ENCODE measurements at places on chromosomes 2 and 18.
A peak's percentile ranks its signal among the peaks of the same experiment; 100 is the strongest.

GRCh38 chr2:84204995-84205394, 254.1 kb downstream of the SUCLG1 start:
- DNase-seq, result no peak

DNA sequence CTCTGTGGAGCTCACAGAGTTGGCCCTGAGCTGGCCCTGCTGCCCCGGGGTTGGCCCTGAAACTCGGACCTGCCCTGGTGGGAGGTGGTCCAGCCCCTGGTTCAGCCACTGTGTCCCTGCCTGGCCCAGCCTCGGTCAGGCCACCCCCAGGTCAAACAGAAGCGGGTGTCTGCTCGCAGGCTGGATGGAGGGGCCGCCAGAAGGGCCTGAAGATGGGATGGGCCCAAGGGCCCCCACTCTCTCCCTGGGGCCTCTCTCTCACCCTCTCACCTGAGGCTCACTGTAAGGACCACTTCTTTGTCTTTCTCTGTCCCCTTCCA, 25.1 kb upstream of the B3GNT7 start:
- no peak for DNase-seq

DNA sequence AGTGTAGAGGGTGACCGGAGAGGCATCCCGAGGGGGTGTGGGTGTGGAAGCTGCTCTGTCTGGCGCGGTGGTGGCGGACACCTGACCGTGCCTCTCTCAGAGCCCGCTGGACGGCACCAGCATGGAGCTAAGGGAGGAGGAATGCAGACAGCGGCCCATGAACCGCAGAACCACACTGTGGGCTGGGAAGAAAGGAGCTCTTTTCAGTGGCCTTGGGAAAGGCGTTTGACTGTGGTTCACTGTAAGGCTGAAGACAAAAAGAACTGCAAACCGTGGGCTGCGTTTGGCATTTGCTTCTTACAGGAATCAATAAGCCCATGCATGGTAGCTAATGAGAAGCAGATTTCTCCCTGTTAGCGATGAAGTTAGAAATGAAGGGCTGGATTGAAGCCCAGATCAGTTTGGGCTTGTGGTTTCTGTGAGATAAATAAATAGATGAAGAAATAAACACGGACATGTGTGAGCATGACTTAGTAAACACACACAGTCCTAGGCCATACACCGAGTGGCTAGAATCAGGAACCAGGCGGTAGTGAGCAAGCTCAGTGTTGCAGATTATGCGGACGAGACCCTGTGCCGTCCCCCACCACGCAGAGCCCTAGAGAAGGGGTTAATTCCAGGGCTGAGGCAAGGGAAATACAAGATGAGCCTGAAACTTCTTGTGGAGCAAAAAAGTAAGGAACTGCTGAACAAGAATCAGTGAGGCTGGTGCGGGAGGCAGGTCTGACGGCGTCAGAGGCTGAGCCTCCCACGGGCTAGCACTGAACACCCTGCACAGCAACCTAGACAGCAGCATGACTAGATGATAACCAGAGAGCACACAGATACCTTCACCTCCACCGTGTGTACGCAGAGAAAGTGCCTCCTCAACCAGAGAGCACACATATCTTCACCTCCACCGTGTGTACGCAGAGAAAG, 29.3 kb upstream of the NFATC1 start:
- no peak for DNase-seq

DNA sequence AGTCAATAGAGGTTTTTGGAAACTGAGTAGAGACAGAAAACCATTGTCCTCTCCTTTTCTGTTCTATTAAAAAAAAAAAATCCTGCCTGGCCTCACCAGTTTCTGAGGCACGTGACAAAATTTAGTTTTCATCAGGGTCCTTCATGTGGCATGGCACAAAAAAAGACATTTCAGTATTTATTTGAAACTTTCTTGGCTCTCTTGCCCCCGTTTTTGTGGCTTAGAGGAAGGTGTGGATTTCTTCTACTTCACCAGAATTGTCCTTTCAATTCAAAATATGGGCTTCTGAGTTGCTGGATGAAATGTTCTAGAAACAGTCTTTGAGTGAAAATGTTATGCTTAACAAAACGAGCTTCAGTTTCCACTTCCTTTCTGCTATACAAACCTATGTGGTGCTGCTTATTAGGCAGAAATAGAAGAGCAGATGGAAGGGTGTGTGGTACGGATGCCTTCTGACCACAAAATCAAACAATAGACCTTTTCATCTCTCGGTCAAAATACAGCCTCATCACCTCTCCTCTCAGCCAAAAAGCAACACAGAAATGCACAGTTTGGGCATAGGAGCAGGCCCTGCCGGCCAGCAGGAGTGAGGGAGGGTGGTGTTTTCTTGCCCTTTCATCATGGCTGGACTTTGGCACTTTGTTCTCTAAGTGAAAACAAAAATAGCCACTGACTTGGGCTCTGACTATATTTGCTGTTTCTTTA, 89.2 kb downstream of the SH3RF3 start:
- no peak for DNase-seq

DNA sequence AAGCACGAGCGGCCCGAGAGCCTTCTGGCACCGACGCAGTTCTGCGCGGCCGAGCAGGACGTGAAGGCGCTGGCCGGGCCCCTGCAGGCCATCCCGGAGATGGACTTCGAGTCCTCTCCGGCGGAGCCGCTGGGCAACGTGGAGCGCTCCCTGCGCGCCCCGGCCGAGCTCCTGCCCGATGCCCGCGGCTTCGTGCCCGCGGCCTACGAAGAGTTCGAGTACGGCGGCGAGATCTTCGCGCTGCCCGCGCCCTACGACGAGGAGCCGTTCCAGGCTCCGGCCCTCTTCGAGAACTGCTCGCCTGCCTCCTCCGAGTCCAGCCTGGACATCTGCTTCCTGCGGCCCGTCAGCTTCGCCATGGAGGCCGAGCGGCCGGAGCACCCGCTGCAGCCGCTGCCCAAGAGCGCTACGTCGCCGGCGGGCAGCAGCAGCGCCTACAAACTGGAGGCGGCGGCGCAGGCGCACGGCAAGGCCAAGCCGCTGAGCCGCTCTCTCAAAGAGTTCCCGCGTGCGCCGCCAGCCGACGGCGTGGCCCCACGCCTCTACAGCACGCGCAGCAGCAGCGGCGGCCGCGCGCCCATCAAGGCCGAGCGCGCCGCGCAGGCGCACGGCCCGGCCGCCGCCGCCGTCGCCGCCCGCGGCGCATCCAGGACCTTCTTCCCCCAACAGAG, 70.4 kb downstream of the ARHGEF33 start:
- no peak for DNase-seq

- no peak for DNase-seq
Measured at GRCh38 chr18:31291688-31292087, 26.3 kb upstream of the DSG1 start.

DNA sequence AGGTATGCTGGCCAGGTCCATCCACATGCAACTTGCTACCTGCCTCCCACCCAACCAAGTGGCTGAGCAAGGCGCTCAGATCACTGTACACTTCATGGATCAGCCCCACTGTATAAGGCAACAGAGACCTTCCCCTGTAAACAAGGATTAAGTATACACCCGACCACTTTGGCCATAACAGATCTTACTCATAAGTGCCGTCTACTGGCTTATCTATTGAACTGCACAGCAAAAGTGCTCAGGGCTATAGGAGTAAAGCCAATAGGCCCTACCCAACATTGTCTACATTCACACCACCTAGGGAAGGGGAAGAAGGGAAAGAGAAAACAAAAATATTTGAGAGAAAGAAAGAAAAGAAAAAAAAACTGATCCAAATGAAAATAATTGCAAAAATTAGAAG, 663.9 kb upstream of the LRRTM1 start:
- no peak for DNase-seq

DNA sequence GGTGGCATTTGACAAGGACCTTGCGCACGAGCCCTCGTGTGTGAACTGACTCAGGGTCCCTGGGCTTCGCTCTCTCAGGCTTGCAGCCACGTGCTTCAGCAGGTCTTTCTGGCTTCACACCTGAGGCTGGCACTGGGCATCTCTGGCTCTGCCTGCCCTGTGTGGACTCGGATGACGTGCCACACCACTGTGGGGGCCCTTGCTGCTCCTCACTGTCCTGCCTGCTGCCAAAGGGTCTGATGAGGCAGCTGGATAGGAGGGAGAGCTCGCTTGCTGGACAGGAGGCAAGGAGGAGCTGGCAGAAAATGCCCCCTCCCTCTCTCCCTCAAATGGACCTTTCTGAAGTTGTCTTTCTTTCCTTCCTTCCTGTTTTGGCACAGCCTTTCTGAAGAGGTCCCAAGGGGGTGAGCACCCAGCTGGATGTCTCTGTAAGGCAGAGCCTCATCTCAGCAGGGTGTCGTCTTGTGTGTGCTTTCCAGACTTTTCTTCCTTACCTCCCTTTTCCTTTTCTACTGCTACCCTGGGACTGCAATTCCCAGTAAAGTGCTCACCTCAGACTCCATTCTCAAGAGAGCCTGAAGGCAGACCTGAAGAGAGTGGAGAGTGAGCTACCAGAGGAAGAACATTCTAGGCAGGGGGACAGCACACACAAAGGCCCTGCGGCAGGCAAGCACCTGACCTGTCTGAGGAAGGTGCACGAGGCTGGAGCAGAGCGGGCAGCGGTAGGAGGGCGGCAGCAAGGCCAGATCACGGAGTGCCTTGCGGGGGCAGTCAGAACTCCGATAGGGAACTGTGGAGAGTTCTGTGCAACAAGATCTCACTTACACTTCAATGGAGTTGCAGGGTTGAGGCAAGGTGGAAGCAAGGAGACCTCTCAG, 5.3 kb downstream of the PER2 start:
- DNase-seq, result no peak

DNA sequence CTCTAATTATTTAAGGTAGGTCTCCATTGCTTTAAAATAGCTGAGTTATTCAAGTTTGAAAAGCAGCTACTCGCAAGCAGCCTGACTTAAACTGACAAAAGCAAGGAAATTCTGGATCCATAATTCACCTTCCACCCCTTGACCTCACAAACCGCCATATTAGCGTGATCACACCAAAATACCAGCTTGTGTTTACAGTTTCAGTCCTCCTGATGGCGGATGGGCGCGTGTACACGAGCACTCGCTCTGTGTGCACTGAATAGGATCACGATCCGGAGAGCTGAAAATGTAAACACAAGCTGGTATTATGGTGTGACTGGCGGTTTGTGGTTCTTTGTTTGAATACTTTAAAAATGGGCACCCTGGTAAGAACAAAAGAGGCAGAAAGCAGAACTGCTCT, 42.4 kb upstream of the PSMD14 start:
- no peak for DNase-seq

DNA sequence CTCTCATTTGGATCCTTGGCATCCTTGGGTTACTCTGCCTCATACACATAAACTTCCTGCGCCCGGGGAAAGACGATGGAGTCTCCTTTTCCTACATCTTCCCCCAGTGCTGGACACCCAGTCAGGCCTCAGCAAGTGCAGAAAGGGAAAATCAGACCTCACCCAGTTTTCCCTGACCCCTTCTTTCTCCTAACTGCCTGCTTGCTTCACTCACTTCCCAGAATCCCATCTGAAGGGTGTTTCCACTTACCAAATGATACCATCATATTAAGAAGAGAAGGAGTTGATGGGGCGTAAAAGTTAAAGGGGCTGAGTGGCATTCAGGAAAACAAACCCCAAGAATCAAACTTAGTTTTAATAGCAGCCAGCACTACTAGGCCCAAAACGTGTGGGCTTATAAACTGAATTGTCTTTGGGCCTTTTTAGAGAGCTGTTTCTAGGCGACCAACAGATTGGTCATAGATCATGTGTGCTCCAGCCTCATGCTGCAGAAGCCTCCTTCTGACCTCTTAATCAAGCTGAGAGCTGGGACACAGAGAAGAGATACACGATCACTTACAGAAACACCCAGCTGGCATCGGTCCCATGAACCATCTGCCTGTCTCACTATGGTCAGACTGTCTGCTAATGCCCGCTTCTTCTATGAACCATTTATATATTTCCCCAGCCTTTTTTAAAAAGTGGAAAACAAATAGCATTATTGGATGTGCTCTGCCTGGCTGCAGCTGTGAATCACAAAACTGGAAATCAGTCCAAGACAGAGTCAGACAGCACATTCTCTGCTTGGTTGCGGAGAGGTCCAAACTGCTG, 165.7 kb upstream of the SLC14A2 start:
- no peak for DNase-seq

- DNase-seq, result no peak
Measured at GRCh38 chr2:218017211-218018053, 14.6 kb upstream of the TNS1 start.

- no peak for DNase-seq
Measured at GRCh38 chr2:118677546-118677945, 169.9 kb downstream of the EN1 start.

- DNase-seq, result peak; percentile 48
Measured at GRCh38 chr2:94956797-94957391, 68.6 kb upstream of the MAL start.

DNA sequence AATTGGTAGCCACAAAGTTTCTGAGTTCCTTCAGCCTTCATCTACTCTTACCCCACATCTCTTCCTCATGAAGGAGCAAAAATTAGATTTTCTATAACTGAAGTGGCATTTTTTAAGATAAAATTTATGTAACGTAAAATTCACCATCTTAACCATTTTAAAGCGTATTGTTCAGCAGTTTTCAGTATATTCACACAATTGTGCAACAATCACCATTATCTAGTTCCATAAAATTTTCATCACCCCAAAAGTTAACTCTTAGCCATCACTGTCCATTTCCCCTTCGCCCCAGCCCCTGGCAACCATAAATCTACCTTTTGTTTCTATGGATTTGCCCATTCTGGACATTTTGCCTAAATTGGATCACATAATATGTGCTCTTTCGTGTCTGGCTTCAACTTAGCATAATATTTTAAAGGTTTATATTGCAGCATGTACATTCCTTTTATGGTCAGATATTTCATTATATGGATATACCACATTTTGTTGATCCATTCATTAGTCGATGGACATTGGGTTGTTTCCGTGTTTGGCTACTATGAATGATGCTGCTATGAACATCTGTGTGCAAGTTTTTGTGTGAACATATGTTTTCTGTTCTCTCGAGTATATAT, 44.6 kb downstream of the ATIC start:
- DNase-seq, result no peak

DNA sequence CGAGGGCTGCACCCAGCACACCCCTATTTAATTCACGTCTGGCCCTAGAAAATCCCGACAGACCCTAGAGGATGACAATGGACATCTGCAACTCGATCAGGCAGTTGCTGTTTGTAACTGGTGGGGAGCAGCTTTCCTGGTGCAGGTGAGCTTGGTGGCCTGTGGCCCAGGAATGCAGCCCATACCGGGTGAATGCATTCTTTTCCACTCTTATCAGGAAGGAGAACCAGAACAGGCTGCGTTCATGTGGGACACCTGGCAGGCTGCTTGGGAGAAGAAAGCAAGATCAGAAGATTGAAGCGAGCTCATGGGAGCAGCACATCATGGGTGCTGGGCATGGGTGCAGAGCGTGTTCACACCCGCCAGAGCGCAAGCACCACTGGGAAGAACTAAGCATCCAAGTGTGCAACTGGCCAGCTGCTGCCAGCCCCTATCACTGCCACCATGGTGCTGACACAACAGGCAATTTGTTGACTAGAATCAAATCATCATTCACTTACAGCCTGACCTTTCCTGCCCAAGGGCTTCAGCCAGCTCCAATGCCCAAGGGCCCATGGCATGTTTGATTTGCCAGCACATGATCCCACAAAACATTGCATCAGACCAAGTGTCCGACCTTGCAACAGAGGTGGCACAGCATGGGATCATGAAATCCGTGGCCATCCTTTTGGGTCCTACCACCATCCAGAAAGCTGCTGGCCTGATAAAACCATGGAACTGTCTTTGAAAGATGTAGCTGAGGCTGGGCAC, 241.7 kb upstream of the ID2 start:
- no peak for DNase-seq

Measured in HuH-7 (cell line).